Fibroblast of upper back skin (primary cell): ENCODE measurements at places on chromosomes 12 and 14.

DNA sequence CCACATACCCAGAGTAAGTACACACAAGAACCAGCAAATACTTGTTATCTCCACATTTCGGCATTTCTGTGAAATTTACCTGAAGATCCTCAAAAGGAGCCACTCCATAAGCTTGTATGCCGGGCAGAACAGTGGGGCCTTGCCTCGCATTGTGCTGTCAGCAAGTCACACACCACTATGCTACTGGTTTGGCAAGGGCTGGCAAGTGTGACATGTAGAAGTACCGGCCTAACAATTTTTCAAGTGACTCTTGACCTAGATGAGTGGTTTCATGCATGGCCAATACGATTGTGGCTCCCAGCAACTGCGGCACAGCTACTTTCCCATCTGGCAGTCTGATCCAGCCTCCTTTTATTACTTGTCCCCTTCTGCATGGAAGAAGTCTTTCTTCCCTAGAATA, 69.8 kb downstream of the GAS2L3 start:
- no peak for DNase-seq

DNA sequence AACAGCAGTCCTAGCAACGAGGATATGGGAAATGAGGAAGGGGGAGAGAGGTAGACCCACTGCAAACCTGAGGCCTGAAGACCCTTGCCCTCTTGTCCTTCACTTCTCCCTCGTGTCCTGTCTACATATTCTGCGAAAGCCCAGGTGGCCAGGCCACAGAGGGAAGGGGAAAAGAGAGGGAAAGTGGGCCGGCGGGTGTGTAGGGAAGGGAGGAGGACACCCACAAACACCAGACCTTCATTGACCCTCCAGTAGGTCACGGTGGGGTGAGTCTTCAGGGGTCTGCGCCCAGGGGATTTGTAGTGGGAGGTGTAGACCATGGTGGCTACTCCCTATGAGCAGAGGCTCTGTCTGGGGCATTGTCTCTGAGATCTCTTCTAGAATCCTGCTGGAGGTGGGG, 3.8 kb downstream of the FAIM2 start:
- DNase-seq, result no peak

DNA sequence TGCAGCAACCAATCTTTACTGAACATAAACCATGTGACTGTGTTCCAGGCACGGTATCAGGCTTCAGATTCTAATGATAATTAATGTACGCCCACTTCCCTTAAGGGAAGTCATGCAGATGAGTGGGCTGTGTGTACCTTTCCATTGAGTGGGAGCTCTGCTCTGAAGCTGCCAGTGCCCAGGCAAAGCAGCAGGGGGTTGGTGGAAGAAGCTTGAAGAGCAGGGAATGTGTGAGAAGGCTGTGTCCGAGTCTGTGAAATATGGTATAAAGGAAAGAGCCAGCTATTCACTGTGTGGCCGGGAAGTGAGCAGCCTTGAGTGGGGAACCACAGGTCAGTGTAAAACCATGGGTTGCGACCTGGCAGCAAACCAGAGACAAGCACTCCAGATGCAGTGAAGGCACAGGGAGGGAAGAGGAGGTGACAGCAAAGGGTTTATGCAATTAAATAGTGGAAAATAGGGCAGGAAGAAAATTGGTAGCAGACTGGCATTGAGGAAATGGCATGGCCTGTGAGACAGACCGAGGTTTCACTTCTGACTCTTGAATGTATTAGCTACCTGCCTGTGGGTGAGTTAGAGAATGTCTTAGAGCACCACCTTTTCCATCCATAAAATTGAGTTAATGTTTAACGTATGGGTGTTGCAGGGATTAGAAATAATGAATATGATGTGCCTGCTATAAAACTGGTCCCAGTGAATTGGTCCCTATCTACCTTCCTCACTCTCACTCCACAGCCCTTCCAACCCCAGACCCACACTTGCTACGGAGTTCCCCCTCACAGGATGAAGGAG, 116.4 kb downstream of the NTF3 start:
- no peak for DNase-seq

GRCh38 chr12:108826807-108827721, 30.3 kb downstream of the SSH1 start:
- no peak for DNase-seq

DNA sequence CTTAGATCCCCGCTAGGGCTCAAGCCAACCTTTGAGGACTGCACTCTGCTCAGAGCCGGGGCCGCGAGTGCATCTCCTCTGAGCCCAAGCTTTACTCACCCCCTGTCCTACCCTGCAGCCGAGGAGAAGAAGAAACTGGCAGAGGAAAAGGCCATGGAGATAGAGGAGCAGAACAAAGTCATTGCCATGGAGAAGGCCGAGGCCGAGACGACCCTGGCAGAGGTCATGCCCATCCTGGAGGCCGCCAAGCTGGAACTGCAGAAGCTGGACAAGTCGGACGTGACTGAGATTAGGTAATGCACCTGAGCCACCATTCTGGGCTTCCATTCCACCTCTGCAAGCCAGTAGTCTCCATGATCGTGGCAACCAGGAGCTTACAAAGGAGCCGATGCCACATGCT, 69.8 kb downstream of the CCDC92 start:
- DNase-seq, result no peak

DNA sequence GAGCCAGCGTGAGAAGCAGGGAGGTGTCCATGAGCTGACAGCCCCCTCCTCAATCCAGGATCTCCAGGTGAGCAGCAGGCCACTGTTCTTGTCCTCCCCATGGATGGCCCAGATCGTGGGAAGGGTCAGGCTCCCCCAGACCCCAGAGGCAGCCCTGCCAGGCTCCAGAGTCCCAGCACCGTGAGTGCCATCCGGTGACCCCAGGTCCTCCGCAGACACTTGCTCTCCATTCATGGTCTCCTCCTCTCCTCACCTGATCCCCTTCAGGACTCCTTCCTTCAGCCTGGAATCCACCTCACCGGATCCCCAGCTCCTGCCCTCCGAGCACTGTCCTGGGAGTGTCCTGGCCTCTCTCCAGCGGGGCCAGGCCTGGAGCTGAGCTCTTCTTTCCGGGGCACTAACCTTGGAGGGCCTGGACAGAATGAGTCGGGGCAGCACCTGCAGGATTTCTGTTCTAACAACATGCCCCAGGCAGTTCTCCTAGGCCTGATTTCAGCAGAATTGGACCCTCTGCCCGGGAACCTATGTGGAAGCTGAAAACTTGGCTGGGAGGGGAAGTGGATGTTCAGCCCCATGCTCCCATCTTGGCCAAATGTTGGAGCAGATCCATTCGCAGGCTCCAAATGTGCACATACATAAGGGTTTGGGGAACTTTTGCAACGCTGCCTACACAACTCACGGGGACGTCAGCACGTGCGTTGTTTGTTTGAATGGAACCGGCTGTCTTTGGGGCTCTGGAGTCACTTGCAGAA, 341.6 kb upstream of the SFSWAP start:
- no peak for DNase-seq

DNA sequence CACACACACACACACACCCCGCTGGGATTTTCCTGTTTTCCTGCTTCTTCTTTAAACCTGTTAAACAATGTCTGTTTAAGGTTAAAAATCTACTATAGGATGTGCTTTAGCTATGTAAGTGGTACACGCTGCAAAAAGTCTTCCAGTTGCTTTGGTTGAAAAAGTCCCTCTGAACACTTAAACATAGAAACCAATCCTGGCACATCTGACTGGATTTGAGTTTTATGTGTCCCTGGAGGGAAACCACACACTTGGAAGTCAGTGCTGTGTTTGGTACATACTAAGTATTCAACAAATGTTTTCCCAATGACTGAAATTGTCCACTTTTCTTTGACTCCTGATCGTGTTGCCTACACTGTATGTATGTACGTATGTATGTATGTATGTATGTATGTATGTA, 22.0 kb downstream of the CFL2 start:
- peak; percentile 50 for DNase-seq

DNA sequence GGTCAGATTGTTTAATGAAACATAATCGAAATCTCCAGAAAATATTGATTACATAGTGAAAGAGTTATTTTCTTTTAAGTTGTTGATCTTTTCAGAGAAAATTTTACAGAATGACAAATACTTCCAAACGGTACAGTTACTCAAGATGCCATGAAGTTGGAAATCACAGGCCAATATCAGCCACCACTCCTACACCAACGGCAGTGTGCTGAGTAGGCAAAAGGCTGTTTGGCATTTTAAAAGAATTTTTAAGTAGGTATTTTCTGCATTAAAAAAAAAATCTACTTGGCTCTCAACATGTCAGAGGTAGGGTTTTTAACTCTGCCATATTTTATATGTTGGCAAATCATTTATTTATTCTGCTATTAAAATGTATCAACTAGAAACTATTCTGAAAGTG, 21.7 kb downstream of the SLC38A4 start:
- no peak for DNase-seq

DNA sequence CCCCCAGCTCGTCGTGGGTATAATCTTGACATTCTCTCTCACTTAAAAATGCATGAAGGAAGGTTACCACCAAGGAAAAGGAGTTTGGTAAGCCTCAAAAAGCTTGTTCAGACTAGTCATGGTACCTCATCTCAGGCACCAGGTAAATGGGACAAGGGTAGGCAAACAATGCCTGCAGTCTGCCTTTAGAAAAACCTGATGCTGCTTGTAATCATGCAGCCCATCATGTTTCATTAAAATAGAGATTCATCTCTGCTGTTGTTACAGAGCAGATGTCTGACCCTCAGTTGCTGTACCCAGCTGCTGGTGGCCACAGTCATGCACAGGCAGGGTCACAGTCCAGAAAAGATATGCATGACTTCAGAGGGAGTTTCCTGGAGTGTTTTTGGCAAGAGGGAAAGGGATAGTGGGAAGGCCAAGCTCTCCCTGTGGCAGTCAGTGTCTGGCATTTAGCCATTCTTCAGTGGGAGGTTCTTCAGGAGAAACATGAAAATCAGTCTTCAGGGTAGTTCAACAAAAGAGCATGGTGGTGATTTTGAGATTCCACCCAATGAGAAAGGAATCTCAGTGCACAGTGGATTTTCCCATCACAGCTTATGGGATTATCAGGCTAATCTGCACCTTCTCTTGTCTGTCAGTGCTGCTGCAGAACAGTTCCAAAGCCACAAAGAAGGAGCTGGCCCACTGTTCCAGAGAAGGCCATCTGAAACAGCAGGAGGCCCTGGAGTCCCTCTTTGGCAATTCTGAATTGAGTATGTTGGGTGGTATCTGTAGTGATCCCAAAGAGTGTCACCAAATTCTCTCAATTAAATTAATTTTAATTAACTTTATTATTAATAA, 202.7 kb upstream of the FRMD6 start:
- DNase-seq, result peak; percentile 83

GRCh38 chr12:57523706-57524614, 1.3 kb downstream of the MBD6 start:
- DNase-seq, result no peak

- no peak for DNase-seq
These were observed 60.6 kb downstream of the TMEM117 start for GRCh38 chr12:43896496-43896895.

GRCh38 chr14:24965934-24966578, 83.9 kb downstream of the STXBP6 start:
- peak; percentile 96 for DNase-seq

DNA sequence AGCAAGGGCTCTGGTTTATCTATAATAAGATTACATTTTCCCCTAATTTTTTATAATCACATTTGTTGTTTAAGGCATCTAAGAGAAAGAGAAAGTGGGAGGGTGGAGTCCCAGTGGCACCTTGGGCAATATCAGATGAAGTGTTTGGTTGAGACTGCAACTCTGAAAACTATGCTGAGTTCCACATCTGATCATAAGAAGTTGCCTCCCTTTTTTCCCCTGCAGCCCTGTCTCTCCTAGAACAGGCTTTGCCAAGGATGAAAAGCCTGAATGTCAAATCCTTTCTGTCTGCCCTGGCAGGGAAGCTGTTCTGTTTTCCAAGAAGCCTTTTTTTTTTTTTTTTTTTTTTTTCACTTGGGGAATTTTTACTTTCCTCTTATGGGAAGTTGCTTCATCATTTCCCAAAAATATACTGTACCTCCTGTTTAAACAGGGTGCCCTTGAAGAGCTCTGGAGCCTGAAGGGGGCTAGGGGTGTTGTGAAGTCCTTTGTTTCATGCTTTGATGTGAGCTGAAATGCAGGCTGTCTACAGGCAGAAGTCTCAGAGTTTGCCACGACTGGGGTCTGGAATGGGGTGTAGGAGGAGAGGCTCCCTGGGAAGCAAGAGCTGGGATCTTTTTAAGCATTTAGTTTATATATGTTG, 71.3 kb downstream of the SUSD6 start:
- no peak for DNase-seq

GRCh38 chr14:23660290-23661226, 24.4 kb downstream of the DHRS2 start:
- DNase-seq, result no peak

- DNase-seq, result no peak
These were observed 164.9 kb upstream of the BMP4 start for GRCh38 chr14:54121466-54122027.

GRCh38 chr12:91256411-91256810, 73.8 kb upstream of the DCN start:
- DNase-seq, result peak; percentile 36

GRCh38 chr14:92004062-92004461, 35.8 kb downstream of the TRIP11 start:
- DNase-seq, result no peak

GRCh38 chr12:124667506-124668326, 100.3 kb upstream of the NCOR2 start:
- DNase-seq, result no peak

DNA sequence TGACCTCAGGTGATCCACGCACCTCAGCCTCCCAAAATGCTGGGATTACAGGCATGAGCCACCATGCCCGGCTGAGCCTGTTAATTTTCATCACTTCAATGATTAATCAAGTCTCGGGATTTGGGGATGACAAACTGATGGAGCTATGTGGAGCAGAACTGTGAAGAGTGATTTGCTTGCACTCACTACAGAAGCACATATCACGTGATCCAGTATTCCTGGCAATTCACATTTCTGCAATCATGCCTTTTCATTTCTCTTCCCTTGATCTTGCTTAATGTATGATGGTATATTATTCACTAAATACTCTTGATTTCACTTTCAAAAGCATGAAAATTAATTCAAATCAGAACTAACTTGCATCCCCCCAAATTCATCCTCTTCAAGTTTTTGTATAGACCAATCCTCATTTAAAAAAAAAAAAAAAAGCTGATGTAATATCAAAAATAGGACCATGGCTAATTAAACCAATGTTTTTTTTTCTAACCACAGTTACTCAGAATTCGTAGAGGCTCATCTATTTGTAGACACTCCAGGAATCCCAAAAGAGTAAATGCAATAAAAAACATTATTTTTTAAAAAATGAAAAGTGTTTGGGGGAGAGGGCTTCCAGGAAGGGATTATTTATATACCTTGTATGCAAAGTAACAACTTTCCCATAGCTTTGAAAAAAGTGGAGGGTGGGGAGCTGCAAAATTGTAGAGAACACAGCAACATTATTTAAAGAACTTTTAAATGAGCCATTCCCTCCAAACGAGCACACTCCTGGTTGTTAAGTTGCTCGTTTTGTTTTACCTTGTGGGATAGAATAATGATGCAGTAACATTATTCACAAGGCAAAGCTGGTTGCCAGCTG, 7.0 kb upstream of the ATXN2 start:
- DNase-seq, result peak; percentile 28

GRCh38 chr14:50599700-50600444, 39.9 kb downstream of the ATL1 start:
- peak; percentile 53 for DNase-seq

- no peak for DNase-seq
These were observed 31.5 kb downstream of the ABCB9 start for GRCh38 chr12:122934722-122935121.
